ENCODE measurements at places on chromosomes 5 and 9.

- DNase-seq: no peak
These were observed 162.8 kb downstream of the GABRG2 start for GRCh38 chr5:162230348-162230747.

GRCh38 chr5:17828681-17829080 lies 194.4 kb downstream of the TAF11L14 start:
- DNase-seq: no peak

- no peak for DNase-seq
These were observed 35.2 kb downstream of the COL23A1 start for GRCh38 chr5:178555005-178555404.

- DNase-seq: no peak
These were observed 1090.4 kb upstream of the CDH6 start for GRCh38 chr5:30103052-30103451.

- DNase-seq: no peak
These were observed 24.2 kb downstream of the PPARGC1B start for GRCh38 chr5:149754172-149754880.

DNA sequence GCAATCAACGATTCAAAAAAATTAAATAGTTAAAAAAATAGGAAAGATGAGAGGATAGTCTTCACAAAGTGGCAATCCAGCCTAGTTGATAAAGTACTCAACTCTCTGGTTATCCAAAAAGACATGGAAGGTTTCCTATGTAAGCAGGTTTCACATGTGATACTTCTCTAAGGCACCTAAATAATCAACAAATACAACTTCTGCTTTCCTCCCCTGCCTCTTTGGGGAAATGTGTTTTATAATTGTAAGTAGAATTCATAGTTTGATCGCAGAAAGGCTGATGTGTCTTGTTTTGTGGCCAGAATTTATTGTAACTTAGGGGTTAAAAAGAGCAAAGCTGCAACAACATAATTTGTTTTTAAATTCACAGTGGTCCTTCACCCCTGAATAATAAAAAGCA lies 855.5 kb upstream of the DMAC1 start:
- no peak for DNase-seq

DNA sequence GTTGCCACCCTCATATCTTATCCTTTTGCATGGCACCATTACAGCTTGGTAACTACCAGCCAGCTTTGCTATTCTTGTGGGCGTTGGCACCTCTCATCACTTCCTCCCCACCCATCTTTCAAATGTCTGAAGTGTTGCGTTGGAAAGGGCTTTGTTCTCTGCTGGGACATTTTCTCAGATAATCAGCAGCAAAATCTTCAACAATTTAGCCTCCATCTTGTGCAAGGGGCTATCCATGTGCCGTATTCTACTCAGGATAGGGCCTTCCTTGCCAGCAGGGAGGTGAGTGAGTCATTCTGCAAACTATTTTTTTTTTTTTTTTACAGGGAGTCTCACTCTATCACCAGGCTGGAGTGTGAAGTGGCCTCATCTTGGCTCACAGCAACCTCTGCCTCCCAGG lies 62.1 kb upstream of the NUDT12 start:
- DNase-seq: no peak

DNA sequence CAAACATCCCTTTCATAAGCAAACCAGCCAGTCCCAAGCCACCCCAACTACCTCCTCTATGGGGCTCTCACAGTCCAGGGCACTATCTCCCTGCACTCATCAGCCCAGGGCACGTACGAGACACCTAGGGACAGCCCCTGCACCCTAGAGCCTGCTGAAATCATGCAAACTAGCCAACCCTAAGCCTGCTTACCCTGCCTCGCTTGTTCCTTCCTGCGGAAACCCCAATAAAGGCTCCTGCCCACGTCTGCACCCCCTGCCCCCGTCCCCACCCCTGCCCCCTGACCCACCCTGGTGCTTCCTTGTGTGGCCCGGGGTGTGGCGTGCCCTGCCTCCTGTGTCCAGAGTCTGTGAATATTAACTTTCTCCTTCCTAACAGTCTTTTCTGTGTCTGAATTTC lies 135.9 kb downstream of the GADD45G start:
- peak; percentile 69 for DNase-seq

- no peak for DNase-seq
These were observed 19.9 kb downstream of the POU5F2 start for GRCh38 chr5:93721511-93721910.

- DNase-seq: no peak
These were observed 22.6 kb downstream of the CDH9 start for GRCh38 chr5:27015758-27016157.

DNA sequence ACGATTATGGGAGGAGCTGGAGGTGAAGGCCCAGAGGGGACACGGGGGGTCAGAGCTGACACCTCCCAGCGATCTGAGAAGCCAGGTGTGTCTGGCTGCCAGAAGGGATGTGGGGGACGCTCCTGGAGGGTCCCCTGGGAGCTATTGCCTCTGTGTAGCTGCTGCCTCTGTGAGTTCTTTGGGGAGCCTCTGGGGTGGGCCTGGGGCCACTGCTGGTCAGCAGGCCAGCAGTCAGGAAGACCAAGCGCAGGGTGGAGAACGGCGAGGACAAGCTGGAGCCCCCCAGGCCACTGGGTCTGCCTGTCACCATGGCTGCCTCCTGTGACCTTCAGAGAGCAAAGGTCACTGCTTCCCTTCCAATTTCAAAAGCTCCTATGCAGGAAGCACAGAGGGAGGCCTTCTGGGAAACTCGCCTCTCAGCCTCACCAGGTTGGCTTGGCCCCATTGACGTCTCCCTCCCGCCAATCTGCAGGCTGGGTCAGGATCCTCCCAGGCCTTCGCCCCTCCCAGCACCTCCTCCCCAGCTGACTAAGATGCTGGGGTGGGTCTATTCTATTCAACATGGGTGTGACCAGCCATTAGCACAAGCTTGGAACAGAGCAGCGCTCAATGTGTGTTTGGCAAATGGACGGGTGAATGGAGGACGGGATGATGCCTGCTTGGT lies 126.4 kb downstream of the GAPVD1 start:
- no peak for DNase-seq

DNA sequence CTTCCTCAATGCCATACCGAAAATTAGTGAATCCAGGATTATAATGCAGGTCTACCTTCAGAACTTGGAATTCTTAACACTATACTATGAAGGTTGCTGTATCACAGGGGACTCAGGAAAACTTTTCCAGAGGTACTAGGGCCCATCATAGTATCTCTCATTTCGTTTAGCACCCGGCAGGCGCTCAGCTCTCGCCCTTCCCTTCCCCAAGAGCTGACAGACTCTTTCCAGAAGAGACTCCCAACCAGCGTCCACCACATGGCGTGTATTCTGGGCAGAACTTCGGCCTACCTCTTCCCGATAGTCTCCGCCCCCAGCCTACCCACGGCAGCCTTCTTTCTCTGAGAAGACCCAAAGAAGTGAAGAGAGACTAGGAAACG lies 271 bp downstream of the NOL8 start:
- DNase-seq: no peak

DNA sequence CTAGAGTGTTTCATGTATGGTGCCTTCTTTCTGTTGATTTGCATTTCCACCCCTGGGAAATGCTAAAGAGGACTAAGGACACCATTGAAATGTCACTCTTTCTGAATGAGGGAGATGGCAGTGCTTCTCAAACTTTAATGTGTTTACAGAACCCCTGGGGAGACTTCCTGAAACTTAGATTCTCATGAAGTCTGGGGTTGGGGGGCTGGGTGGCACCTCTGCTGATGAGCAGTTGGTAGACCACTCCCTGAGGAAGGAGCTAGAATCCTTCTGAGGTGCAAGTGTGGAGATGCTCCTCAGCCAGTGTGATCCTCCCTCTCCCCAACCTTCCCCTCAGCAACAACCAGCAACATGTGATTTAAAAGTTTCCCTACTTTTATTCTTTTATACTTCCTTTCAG lies 546.8 kb downstream of the LRRC70 start:
- DNase-seq: no peak

Measured in activated CD4-positive, alpha-beta T cell treated with anti-CD3 and anti-CD28 coated beads, Interleukin-10, Interleukin-2, amounts not matched to agents 100 ng/mL and 50 ng/mL, durations not matched to agents 16 hours and 8 hours (primary cell).